ENCODE measurements at places on chromosomes 3 and 15.

GRCh38 chr3:133667118-133667517 is 5.4 kb upstream of the TOPBP1 start:
- no peak for DNase-seq

DNA sequence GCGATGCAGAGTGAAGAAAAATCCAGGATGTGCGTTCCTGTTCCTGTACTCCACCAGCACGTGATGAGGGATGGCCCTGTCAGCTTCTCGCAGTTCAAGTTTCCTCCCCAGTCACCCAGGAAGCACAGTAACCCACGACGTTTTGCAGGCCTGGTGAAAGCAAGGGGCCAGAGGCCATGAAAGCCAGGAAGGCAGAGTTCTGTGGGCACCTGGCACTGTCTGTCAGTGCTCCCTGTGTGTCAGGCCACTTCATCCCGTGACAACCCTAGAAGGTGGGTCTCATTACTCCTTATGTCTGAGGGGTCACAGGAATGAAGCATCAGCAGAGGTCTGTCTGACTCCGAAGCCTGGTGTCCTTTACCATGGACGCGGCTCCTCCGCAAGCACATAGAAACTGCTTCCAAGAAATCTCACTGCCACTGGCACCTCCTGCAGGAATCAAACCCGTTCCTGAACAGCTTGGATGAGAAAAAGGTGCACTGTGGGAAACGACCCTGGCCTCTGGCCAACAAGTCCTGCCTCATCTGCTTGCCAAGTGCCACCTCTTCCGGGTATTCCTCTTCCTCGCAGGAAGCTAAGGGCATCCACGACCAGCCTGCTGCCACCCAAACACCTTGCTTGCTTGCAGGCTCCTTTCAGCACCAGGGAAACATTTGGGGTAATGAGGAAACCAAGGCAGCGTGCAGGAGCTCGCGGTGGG is 14.6 kb downstream of the RAB43 start:
- DNase-seq: no peak

DNA sequence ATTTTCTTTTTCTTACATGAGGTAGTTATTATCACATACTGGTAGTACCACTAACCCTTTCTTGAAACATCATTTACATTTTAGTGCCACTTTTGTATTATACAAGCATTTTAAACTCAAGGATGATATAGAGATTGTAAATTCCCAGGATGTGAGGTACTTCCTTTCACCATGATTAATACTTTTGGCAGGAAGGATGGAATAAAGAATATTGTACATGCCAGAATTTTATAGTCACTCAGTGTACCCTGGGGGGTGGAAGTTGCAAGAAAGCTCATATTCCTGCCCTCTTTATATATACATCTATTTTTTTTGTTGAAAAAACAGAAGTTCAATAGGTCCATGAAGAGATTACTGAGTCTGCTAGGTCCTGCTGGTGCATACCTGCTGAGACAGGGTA is 141.0 kb upstream of the PLSCR5 start:
- no peak for DNase-seq

- DNase-seq: no peak
Observed at GRCh38 chr15:43067717-43068461, 37.9 kb downstream of the UBR1 start.

DNA sequence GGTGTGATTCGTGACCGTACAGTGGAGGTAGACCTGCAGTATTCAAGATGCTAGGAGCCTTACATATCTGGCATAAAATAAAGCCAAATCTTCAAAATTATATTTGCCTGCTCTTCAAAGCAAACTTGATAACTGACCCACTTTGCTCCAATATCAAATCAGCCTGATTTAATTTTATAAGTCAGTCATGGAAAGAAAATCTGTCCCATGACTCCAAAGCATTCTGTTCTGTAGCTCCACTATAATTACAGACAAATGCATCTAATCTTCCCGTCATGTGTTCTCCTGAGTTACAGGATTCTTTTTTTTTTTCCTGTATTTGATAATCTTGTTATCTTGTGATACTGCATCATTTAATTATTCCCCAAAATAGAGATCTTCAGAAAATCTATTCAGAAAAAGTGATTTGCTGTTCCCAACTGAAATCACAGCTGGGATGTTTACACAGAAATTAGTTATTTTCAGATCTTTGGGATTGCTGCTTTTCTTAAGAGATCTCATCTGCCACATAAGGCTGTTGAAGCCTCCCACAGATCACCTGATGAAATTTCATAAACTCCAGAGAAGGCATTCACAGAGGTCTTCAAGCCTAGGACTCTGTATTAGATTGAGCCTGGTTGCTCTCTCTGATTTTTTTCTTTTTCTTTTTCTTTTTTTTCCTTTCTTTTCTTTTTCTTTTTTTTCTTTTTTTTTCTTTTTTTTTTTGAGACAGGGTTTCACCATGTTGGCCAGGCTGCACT is 27.2 kb downstream of the TIMP4 start:
- DNase-seq: no peak

DNA sequence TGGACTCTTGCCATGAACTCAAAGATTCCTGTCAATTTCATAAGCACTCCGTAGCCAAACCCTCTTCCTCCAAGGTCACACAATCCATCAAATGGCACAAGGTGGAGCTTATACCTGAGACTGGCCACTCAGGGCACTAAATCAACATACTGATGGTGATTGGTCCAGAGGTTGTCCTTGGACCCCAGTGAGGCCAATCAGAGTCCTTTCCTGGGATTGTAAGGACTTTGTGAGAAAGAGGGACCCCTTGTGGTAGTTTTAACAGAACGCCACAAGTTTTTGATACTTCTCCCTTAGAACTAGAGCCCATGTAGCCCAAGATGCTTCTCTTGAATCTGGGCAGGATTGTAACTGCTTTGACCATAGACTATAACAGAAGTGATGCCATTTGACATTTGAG is 44.4 kb upstream of the LARS2 start:
- DNase-seq: no peak

DNA sequence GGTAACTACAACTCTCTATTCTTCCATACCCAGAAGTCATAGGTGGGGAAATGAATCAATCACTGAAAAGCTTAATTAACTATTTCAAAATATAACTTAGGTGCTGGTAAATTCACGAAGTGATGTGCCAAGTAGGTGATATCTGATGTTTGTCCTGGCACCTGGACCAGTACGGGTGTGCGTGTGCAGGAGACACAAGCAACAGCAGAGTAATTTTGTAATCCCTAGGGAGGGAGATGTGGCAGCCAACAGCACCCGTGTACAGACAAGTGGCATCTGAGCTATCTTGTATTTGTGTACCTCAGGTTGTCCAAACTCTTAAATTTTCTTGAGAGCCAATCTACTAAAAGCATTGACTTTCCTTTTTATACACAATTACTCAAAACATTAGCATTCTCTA is 22.8 kb downstream of the USF3 start:
- peak; percentile 42 for DNase-seq

DNA sequence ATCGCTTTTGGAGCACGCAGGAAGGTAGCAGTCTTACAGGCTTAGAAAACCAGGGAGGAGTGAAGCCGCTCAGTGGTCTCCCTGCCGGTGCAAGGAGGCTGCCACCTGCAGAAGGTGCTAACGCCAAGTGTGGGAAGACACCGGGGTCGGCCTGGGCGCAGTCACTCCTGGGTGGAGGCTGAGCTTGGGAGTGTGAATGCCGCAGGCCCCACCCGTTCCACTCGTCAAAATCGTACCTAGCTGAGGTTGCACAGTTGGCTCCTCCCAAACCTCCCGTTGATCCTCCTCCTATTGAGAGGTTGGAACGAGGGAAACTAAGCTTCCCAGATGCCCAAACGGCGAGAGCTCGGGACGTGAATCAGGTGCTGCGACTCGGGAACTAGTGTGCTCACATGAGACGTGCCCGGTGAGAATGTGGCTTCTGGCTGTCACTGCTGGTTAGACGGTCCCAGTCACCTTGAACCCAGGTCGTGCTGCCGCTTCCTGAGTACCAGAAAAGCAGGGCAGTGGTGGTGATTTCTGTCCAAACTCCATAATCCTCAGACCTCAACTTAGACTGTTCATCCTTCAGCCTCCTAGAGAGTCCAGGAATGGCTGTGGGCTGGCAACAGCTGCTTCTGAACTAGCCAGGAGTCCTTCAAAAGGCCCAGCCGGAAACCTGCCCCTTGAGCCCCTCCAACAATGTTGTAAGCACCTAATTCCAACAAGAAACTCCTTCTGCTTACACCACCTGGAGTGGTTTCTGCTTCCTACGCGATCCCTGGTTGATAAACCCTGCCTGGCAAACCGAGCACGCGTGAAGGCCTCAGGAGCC is 156.0 kb downstream of the XXYLT1 start:
- DNase-seq: no peak

DNA sequence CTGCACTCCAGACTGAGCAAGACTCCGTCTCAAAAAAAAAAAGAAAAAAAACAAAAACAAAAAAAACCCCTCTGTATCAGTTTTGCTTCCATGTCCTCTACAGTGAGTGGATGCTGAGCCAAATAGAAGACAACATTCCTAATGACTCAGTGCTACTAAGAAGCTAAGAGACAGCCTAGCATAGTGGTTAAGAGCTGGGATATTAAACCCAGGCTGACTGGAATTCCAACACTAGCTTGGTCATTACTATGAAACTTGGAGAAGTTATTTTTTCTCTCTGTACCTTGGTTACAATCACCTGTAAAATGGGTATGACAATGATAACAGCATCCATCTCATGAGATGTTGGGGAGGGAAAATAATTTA is 60.9 kb upstream of the PYGO1 start:
- DNase-seq: no peak

DNA sequence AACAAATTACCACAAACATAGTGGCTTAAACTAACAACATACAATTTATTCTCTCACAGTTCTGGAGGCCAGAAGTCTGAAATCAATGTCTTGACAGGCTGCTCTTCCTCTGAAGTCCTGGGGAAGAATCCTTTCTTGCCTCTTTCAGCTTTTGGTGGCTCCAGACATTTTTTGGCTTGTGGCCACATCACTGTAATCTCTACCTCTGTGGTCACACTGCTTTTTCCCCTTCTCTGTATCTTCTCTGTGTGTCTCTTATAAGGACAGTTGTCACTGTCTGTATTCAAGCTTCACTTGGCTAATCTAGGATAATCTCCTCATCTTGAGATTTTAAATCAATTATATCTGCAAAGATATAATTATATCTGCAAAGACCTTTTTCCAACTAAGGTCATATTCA is 80.3 kb upstream of the ABHD2 start:
- DNase-seq: no peak

DNA sequence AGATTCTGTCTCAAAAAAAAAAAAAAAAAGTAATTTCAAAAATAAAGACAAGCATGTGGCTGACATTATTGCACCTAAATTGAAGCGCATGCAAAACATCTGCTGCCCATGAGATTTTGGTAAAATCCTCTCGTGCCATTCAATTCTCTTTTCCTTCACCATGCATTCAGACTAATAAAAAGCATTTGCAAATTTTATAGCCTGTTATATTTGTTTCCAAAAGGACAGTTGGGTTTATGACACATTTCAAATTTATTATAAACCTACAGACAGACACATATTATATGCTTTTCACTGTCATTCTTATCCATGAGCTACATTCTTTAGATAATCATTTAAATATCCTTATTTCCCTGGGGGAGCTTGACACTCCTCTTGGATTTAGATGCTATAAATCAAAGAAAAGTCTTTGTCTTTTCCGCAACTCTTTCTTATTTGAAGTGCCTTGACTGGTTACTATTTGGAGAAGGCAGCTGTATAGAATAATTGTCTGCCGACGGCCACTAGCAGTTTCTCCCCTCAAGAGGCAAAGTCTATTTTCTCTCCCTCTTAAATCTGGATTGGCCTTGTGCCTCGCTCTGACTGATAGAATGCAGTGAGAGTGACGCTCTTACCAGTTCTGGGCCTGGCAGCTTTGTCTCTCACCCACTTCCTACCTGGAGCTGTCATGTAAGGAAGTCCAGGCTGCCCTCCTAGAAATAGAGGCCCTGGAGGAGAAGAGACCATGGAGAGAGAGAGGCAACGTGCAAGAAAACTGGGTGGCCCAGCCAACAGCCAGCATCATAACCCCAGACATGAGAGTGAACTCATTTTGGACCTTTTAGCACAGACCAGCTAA is 6.8 kb upstream of the LRIG1 start:
- no peak for DNase-seq

DNA sequence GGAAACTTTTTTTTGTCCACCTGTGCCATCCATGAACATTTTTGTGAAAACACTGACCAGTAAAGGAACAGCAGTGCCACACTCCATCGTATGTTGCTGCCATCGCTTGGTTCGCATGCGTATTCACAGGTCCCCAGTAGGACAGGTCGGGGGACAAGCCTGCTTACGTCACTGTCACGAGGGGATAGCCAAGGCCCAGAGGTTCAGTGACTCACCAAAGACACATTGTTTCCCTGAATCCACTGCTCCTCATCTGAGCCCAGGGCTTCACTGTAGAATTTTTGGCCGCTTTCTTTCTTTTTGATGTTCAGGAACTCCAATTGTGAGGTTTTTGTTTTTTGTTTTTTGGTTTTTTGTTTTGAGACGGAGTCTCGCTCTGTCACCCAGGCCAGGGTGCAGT is 5.9 kb downstream of the ADPRH start:
- no peak for DNase-seq

GRCh38 chr15:99350408-99350807 is 99.1 kb downstream of the LRRC28 start:
- no peak for DNase-seq

DNA sequence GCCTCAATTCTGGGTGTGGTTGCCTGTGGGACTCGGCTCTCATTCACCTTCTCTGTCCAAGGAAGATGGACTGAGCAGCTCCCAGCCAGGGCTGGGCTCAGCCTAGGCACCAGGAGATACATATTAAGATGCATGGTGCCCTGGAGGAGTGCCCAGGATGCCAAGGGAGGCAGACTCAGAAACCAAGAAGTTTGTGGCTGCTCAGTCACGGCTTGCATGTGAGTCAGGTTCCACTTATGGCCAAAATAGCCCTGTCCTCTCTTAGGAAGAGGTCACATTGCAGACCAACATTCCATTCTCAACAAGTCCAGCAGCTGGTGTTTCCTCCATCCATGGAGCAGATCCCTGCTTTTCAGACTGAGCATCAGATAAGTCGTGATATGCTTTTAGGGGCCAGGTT is 21.8 kb downstream of the CDCP1 start:
- DNase-seq: no peak

DNA sequence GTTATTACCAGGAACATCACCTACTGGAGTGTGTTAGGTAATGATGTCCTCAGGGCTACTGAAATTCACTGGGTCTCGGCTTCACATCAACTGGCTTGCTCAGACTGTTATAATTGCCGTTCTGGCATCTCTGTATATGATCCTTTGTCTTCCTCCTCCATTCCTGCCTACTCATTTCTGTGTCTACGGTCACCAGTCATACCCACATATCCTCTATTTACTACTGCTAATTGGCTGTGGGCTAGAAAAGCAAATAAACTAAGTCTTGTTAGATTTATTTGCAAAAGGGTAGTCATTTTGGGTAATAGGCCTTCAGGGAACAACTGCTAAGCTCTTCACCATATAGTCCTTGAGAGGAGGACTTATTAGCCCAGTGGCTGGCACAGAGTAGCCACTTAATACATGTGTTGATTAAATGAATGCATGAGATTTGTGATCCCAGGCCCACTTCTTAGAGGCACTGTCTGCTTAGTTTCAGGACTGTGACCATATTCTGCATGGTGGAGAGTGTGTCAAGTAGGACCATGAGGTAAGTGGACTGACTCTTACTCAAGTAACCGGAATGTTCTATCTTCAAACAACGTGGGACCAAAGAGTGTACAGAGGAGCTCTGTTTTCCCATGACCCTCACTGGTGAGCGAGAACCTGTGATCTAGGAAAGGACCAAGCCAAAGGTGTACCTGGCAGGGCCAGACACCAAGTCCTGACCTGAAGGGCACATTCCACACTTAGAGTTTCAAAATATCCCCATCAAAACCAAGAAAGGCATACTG is 13.2 kb downstream of the ZDHHC3 start:
- DNase-seq: peak; percentile 12
